ENCODE measurements at places on chromosomes 5 and 9.

GRCh38 chr9:94874316-94874715 lies 147.8 kb downstream of the AOPEP start:
- DNase-seq = no peak

DNA sequence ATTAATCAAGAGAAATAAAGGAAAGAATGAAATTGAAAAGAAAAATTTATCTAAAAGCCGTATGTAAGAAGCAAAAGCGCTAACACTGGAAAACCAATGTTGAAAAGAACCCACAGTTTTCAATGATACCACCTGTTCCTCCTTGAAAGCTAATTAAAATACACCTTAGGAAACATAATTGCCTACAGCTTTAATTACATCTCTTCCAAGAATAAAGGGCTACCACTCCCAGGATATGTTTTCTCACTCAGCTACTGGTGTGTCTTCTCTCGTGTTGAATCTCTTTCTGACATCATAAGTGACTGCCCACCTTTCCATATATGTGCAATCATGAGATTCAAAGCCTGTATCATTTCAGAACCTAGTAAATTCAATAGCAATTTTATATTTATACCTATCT lies 880.6 kb upstream of the DMAC1 start:
- no peak for DNase-seq

DNA sequence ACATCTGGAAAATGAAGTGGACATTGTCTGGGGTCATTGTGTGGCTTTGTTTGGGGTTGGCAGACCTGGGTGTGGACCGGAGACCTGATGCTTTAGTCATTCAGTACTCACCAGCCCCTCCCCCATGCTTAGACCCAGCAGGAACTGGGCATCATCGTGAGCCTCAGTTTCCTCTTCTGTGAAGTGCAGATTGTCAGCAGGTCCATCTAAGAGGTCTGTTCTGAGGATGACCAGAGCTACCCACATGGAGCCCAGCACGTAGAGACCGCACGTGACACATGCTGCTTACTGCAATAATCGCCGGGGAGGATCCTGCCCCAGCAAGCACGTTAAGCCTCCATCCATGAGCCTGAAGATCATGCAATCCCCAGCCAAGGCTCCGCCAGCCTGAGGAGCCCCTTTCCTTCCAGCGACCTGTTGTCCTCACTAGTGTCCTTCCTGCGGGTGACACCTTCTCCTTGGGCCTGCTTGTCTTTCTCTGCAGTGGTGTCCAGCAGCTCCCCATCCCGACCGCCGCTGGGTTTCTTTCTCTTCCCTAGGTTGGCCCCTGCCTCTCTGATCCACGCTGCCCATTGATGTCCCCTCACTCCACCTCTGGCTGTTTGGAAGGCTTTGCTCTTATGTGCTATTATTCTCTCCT lies 26.7 kb upstream of the IRX4 start:
- DNase-seq = no peak

DNA sequence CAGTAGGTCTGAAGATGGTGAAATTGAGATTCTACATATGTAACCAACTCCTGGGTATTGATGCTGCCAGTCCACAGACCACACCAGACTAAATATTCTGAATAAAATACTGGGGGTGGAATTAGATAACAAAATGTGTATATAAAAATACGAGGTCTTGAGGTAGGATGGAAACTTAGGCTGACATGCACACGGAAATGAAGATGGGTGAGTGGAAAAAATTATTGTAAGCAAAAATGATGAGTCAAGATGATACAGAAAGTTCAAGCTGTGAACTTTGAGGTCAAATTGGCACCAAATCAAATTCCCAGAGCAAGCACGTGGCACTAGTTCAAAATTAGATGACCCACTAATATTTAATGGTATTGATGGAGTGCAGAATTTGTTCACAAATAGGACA lies 713.4 kb upstream of the ACO1 start:
- no peak for DNase-seq

DNA sequence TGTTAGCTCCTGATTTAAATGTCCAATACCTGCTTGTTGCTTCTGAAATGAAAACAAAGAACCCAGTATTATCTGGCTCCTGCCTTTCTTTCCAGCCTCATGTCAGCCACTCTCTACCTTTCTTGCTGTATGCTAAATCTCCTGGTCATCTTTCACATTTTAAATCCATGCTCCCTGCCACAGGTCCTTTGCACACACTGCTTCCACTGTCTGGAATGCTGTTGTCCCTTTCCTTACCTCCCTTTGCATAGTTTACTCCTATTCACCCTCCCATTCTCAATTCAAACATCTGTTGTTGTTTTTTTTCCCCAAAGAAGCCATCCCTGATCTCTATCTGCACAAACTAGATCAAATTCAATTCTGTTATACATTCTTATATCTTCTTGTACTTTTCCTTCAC lies 97.0 kb upstream of the NR4A3 start:
- no peak for DNase-seq

DNA sequence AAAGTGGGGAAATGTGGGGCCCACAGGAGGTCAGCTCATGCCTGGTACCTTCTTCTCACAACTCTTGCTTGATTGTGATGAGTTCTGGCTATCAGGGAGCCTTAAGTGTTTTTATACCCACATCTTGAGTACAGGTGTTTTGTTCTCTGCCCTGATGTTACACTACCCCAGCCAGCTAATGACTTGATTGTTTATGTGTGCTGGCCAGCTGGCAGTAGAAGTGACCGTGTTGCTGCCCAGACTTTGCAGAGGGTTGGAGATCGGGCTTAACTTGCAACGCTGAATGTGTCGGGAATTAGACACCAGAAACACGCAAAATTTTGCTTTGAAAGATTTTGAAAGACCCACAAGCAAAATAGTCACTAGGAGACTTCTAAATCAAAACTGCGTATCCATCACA lies 16.9 kb upstream of the ZDHHC11B start:
- no peak for DNase-seq

- no peak for DNase-seq
Observed at GRCh38 chr9:84374013-84374412, 33.5 kb upstream of the SLC28A3 start.

- DNase-seq = no peak
Observed at GRCh38 chr5:116621599-116621998, 47.0 kb upstream of the SEMA6A start.

- DNase-seq = no peak
Observed at GRCh38 chr5:167284222-167284890, 1007.1 kb upstream of the WWC1 start.
